ENCODE measurements at places on chromosomes 6 and 20. TPM values are rescaled to one million over a fixed set of nuclear protein-coding genes. Genes with fewer than 3 reads are reported as not detected.

The SIRPB2 gene
- total RNA-seq, result 3.8 TPM

The CRISP3 gene
- total RNA-seq, result not detected

The SMOC2 gene
- total RNA-seq, result 10.2 TPM

The PTGIS gene
- total RNA-seq, result 22.3 TPM

The BIRC7 gene
- total RNA-seq, result 12.7 TPM

The ADGB gene
- total RNA-seq, result 28.7 TPM

The RHAG gene
- not detected for total RNA-seq

The HFE gene
- 1.6 TPM for total RNA-seq

The HAO1 gene
- not detected for total RNA-seq

The MATN4 gene
- not detected for total RNA-seq

The CSTF1 gene
- total RNA-seq, result 21.8 TPM
